A549 (cell line): ENCODE measurements at places on chromosomes 1 and 21. TPM values are rescaled to one million over a fixed set of nuclear protein-coding genes. Genes with fewer than 3 reads are reported as not detected.

The HAX1 gene
- 75.2 to 83.8 TPM (median 78.4 TPM) in 3 replicates for polyA plus RNA-seq

The PDZK1IP1 gene
- polyA plus RNA-seq, result 6.4 to 9.4 TPM (median 6.9 TPM) in 3 replicates

The TRNP1 gene
- polyA plus RNA-seq, result 68.5 to 86.3 TPM (median 73.9 TPM) in 3 replicates

The FCRL6 gene
- polyA plus RNA-seq, result not detected in 3 replicates

The FLG2 gene
- polyA plus RNA-seq, result not detected in 3 replicates
